ENCODE measurements at places on chromosomes 3 and 15.

DNA sequence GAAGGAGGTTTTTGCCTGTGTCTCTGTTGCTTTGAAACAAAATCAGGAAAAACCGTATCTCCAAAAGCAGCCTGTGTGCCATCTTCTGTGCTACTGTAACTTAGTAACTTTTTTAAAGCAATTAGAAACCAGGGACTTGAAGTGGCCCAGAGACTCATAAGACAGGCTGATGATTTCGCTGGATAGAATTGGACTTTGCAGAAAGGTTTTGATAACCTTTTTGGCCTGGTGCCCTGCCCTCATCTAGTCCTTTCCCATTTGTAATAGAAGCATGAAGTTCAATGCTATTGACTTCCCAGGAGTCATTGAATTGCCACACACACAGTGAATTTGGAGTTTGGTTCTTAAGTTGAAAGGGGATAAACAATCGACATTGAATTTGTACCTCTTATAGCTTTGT, 157.2 kb downstream of the PTPRG start:
- no peak for DNase-seq

- no peak for DNase-seq
Observed at GRCh38 chr15:38253351-38253781, 730 bp downstream of the SPRED1 start.

- no peak for DNase-seq
Observed at GRCh38 chr15:71529361-71529760, 281.0 kb upstream of the NR2E3 start.

- DNase-seq, result no peak
Observed at GRCh38 chr3:151318313-151318712, 1.7 kb upstream of the GPR87 start.

DNA sequence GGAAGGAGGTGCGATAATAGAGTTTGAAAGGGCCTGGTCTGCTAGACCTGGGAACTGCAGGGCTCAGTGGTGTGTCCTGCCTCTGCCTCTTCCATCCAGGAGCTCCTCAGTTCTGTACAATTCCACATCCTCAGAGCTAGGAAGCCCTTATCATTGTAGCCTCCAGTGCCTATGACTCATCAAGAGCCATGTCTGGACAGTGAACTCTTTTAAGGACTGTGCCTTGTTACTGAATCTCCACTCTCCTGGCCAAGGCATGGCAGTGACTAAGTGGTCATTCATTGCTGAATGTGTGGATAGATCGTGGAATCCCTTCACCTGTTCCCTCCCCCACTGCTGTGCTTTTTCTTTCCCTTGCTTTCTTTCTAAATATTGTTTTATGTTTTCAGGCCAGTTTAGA, 2.9 kb downstream of the TIMP4 start:
- no peak for DNase-seq

GRCh38 chr3:173799060-173799816, 401.7 kb downstream of the NLGN1 start:
- no peak for DNase-seq

GRCh38 chr3:190124067-190124466, 3.4 kb upstream of the P3H2 start:
- no peak for DNase-seq

DNA sequence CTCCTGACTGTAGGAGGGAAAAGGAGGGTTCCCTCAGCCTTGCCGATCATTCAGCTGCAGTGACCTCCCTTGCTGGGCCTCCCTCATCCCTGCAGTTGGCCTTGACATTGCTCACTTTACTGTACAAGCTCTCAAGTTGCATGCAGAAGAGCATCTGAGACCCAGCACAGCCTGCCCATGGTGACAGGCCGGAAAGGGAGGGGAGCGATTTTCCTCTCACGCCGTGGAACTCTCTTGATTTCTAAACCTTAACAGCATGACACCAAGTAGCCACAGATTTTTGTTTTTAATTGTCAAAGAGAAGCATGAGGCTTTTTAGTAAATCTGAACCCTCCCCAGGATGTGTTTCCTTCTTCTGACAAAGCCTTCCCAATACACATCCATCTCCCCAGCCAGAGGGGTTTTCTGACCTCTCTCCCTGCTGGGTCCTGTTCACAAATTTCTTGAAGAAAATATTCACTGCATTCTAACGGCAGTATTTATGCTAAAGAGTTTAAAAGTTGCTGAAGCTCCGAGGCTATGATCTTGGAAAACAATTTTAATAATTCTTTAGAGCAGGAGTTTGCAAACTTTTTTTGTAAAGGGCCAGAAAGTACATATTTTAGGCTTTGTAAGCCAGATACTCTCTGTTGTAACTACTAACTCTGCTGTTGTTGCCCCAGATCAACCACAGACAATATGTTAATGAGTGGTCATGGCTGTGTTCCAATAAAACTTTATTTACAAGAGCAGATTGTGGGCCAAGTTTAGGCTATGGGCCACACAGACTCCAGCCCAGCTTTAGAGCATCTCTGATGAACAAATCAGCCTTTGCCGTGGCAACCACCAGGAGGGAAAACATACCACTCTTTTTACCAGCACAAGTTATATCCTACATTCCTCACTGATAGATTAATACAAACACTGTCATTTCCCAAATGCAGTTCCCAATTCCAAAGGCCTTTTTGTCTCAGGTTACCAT, 34.8 kb downstream of the LMCD1 start:
- DNase-seq, result no peak

DNA sequence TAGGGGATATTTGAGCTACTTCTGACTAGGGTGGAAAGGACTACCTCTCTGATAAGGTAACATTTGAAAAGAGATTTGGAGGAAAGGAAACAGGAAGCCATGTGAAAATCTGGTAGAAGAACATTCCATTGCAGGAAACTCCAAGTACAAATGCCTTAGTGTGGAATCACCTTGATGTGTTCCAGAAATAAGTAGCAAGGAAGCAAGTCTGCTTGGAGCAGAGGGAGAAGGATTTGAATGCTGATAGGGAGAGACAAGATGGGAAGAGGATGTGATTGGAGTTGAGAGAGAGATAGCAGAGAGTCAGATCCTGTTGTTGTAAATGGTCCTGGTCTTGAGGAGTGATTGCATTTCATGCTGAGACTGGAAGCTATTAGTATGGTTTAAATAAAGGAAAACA, 335.1 kb upstream of the DCBLD2 start:
- DNase-seq, result no peak

DNA sequence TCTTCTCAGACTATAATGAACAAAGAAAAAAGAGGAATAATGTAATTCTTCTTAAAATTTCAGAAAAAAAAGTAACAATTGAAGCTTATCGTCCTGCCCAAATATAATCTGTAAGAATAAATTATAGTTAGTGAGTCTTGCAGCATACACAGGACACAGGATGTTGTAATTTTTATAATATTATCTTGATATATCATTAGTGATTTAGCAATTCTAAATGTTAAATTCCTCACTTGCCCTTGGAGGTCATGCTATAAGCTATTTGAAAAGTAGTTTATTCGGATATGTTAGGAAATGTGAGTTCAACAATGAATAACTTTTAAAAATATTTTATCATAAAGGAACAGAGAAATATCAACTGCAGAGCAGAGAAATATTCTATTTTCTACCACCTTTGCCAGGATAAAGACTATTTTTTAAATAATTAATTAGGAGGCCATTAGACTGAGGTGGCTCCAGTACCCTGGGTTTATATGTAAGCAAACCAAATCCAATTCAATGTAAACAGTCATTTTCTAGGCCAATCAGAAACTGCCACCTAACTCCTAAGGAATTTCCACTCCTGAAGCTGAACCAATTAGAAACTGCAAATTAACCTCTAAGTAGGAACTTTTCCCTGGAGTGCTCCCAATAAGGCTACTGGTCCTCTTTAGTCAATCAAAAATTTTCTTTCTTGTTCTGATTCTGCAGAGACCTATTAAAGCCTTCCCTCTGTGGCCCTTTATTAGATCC, 1109.3 kb downstream of the ROBO2 start:
- DNase-seq, result no peak

GRCh38 chr15:40857601-40858341, 13.9 kb downstream of the SPINT1 start:
- DNase-seq, result peak; percentile 79

- peak; percentile 23 for DNase-seq
Observed at GRCh38 chr3:149299938-149300801, 33.3 kb downstream of the TM4SF18 start.

DNA sequence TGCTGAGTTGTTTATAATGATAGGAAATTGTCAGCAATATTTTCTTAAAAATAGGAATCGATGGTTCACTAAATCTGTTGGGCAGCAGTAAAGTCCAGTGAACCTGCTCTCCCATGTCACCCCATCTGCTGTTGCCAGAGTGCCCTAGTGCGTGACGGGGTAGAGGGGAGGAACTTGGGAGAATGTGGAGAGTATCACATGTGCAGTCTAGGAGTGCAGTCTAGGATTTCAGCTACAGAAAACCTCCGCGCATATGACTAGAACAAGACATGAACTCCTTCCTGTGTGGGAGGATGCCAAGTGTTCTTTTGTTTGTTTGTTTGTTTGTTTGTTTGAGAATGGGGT, 74.6 kb upstream of the ACAD9 start:
- DNase-seq, result no peak

- no peak for DNase-seq
Observed at GRCh38 chr3:44510000-44510368, 32.5 kb upstream of the ZNF445 start.

GRCh38 chr15:68442041-68442440, 10.1 kb upstream of the ITGA11 start:
- DNase-seq, result no peak

- no peak for DNase-seq
Observed at GRCh38 chr15:49315391-49315823, 107.6 kb upstream of the FGF7 start.

GRCh38 chr15:90364251-90364650, 12.2 kb downstream of the ZNF774 start:
- DNase-seq, result no peak

DNA sequence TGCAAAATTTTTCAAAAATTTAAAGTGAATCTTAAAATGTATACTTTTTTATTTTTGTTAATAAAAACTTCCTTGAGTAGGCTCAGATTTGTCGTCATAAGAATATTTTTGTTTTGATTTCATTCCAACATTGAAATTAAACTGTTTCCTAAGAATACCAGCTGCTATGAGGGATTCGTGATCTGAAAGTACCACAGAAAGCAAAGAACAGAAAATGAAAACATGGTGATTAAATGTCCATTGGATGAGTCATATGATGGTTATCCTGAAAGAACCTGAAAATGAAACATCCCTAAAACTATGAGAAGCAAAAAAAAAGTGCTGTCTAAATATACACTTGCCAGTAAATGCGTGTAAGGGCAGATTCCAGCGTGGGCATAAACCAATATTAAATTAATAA, 143.8 kb downstream of the GMNC start:
- no peak for DNase-seq

DNA sequence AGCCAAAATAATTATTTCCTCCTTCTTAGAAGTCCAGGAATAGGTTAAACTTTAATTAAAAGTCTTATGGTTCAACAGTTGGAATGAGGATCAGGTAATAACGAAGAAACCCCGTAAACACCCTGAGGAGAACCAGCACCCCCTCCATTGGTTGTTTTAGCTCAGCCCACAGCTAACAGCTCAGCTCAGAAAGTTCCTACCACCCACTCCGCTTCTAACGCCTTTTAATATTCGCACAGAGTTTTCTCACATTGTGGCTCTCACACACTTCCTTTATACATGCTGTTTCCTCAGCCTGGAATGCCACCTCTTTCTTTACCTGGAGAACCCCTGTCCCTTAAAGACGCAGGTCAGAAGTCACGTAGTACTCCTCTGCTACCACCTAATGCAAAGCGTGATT, 17.0 kb downstream of the CX3CR1 start:
- no peak for DNase-seq

GRCh38 chr3:65676580-65676979, 362.1 kb downstream of the MAGI1 start:
- no peak for DNase-seq

DNA sequence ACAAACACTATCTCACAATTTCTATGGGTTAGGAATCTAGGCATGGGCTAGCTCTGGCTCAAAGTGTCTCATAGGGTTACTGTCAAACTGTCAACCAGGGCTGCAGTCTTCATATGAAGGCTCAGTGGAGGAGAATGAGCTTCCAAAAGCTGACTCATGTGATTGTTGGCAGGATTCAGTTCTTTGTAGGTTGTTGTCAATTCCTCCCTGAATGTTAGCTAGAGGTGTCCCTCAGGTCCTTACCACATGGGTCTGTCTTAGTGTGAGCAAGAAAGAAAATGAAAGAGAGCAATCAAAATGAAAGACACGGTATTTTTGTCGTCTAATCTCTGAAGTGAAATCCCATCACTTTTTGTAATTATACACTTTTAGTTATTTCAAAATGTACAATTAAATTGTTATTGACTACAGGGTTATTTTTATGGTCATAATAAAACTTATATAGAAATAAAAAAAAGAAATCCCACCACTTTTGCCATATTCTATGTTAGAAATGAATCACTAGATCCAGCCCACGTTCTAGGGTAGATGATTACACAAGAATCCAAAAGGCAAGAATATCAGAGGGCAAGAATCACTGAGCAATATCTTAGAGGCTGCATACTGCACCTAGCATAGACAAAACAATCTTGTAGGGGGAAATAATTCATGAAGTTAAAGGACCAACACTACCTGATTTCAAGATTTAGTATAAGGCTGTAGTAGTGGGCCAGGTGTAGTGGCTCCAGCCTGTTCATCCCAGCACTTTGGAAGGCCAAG, 8.4 kb downstream of the ACSBG1 start:
- no peak for DNase-seq

DNA sequence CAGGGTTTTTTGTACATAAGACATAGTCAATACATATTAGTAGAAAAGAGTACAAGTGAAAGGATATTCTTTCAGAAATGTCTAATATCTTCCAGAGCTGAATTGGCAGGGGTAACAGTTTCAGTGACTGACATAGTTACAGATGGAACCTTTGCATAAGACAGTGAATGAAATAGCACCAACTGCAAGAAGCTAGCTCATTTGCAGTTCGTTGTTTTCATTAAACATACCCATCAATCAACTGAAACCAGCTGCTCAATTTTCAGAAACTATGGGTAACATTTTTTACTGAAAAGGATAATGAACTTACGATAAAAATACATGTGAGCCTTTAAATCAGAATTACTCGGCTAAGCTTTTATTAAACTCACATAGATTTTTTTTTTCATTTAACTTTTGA, 93.9 kb upstream of the EPHA3 start:
- no peak for DNase-seq

GRCh38 chr3:113288881-113289280, 77.5 kb downstream of the BOC start:
- no peak for DNase-seq

- DNase-seq, result no peak
Observed at GRCh38 chr15:101440846-101441590, 48.5 kb downstream of the PCSK6 start.

- DNase-seq, result no peak
Observed at GRCh38 chr3:55434789-55435188, 52.3 kb downstream of the WNT5A start.

GRCh38 chr15:99993681-99994131, 260.5 kb upstream of the LYSMD4 start:
- no peak for DNase-seq
